Non-pigmented ciliary epithelial cell (primary cell): ENCODE measurements at places on chromosomes 7 and 10.

GRCh38 chr10:43980715-43981114 lies 332.0 kb upstream of the ZNF32 start:
- no peak for DNase-seq

DNA sequence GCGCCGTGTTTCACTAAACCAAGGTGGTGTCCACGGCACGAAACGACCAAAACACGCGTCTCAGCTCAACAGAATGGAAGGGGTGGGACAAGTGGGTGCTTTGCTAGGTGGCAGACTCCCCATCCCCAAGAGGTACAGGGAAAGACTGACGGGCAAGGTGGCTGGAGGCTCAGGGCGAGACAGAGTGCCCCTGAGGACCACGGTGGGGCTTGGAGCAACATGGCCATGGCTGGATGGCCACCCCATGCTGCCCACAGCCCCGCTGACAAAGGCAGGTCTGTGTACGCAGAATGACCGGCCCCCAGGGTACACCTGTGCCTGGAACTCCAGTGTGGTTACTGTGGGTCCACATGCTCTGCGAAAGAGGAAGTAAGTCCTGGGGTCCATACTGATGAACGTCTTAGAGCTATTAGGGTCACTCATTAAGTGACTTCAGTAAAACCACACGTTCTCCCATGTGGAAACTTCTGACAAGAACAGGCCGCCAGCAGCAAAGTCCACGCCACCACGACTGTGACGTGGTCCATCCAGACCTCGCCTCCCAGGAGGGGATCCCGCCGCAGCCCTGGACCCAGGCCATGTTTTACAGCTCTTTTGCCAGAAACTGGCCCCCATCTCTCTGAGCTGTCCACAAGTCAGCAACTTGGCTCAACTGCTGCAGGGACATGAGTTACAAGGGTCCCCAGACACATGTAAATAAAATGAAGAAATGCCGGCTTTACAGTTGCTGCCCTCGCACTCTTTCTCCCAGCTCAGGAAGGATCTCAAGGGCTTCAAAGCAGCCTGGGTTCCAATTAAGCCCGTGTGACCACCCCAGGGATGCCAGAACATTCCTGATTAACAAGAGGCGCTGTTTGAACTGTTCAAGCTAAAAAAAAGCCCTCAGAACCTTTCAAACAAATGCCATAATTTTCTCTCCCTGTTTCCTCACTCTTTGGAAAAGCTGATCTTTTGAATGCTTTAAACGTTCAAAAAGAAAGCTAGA lies 66.8 kb downstream of the MAD1L1 start:
- DNase-seq = no peak

DNA sequence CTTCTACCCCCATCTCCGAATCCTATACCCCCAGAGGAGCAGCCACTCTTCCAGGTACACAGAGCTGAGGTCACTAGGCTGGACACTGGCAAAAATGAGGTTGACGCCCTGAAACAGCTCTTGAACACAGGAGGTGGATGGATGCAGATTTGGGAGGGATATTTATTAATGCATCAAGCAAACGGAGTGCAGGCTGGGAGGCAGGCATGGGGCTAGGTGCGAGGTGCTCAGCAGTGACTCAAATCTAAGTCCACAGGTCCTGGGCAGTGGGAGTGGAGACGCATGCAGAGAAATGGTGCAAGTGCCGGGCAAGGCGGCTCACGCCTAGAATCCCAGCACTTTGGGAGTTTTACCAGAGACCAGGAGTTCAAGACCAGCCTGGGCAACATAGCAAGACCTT lies 11.0 kb downstream of the GUSB start:
- no peak for DNase-seq

DNA sequence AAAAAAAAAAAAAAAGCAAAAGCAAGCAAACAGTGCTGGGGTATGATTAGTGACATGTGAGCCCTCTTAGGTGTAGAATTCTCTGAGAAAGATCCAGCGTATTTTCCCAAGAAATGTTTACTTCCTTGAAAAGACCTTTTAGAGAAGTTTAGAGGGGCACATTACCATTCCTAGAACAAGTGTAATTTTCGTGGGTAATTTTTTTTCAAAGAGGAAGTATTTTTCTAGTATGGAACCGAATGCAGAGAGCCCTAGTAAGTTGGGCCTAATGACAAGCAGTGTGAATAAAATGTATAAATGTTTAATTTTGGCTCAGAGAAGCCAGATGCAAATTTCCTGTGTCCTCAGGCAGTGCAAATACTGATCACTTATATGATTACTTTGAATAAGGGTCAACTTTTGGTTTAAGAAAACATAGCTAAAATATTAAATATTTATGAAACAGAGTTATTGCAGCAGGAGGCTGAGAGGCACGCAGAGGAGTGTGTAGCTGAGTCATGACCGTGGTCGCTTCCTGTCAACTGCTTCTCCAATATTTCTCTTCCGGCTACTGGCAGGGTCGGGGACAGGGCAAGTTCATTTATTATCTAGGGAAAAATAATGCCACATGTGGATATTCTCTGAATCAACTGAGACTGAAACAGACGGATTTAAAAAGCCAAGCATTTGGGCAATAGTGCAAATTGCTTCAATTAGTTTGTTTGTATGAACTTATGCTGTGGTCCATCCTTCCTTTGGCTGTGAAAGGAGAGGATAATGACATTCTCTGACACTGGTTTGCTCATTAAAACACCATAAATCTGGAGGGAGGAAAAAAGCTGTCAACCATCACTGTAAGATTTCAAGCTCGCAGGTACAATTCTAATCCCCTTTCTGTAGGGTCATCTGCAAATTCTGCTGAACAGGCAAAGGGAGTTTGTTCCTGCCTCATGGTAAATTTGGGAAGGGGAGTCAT lies 495.2 kb downstream of the GLRX3 start:
- DNase-seq = no peak

DNA sequence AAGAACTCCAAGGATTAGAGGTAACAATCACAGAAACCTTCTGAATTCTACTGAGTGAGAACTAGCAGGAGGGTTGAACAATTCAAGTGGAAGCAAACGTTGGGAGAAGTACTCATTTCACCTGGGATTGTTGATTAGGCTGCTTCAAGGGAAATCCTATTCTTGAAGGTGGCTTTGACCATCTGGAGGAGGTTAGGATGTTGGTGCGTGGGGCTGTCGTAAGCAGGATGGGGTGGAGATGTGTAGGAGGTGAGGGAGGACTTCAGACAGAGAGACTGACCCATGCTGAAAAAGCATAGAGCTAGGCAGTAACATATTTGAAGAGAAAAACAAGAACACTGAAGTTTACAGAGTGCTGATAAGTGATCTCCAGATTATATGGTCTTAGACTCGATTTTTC lies 147.9 kb downstream of the FRMD4A start:
- DNase-seq = no peak

DNA sequence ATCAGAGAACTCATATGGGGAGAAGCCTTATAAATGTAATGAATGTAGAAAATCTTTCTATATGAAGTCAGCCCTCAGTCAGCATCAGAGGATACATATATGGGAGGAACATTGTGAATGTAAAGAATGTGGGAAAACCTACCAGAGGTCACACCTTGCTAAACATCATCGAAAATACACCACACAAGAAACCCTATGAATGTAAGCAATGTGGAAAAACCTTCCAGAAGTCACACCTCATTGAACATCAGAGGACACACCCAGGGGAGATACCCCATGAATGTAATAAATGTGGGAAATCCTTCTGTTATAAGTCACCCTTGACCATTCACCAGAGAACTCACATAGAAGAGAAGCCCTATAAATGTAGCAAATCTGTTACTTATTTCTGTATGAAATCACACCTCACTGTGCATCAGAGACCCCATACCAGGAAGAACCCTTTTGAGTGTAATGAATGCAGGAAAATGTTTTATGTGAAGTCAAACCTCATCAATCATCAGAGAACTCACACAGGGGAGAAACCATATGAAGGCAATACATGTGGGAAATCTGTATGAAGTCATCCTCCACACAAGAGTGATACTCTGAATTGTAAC lies 30.8 kb downstream of the ZNF12 start:
- no peak for DNase-seq

GRCh38 chr10:100651916-100652315 lies 93.5 kb upstream of the PAX2 start:
- no peak for DNase-seq
